ENCODE measurements at places on chromosomes 2 and 18.
A peak's percentile ranks its signal among the peaks of the same experiment; 100 is the strongest.

GRCh38 chr18:63677500-63678225, 16.0 kb upstream of the SERPINB3 start:
- DNase-seq, result peak; percentile 19

DNA sequence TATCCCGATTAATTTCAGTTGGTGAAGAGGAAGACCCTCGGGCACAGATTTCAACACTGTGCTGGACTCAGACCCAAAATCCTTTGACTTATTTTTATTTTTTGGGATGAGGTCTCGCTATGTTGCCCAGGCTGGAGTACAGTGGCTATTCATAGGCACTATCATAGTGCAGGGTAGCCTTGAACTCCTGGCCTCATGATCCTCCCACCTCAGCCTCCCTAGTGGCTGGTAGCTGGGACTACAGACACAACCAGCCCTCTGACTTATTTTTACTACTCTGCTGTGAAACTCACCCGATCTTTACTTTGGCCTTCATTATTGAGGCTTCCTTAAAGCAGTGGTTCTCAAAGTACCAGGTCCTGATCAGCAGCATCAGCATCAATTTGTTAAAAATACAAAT, 18.2 kb upstream of the ADAM17 start:
- DNase-seq, result no peak

DNA sequence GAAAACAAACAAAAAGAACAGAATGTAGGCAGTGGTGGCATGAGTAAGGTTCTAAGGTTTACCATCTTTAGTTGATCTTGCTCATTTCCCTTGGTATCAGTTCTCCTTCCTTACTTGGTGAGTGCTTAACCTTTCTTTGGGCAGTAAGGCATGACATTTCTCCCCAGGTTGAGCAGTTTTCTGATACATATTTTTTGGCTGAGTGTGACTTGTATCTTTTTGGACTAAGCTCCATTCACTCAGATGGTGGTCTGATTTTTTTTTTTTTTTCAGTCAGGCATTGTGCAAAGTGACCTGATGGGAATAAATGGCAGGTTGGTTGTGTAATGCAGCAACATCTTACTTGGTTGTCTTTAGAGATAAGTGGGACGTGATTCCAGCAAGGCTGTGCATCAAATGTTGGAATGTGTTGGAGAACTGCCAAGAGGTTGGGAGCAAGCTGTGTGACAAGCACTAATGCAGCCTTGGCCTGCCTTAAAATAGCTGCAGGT, 15.1 kb downstream of the SPTBN1 start:
- DNase-seq, result peak; percentile 61

DNA sequence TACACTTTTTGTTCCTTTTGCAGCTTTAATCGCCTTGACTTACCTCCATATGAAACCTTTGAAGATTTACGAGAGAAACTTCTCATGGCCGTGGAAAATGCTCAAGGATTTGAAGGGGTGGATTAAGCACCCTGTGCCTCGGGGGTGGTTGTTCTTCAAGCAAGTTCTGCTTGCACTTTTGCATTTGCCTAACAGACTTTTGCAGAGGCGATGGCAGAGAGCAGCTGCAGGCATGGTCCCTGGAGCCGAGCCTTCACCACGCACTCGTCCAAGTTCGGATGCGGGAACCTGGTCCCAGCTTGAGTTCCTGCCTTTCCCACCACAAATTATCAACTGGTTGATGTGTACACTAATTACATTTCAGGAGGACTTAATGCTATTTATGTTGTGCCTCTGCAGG, 232.7 kb downstream of the ALPK2 start:
- DNase-seq, result no peak

GRCh38 chr18:7537145-7537544, 30.0 kb upstream of the PTPRM start:
- DNase-seq, result no peak
